ENCODE measurements at places on chromosomes 12 and 14.

DNA sequence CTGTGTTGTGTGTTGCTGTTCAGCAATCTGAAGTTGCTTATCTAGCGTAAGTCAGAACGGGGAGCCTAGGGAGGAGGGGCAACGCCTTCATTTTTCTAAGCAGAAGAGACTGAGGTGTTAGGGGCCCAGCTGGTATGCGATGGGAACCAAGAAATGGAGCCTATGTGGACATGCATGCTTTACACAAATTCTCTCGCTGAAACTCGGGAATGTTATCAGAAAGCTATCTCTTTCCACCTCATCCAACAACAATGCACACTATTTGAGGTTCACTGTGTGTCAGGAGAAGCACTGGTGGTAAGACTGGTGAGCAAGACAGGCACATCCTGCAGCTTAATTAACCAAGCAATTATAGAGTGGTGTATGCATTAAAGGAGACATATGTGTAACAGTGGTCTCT is 89.7 kb downstream of the NRXN3 start:
- no peak overlapping the region for H3K4me3 ChIP-seq
- H3K4me1 ChIP-seq, result no peaks in the 10 kb centered on the region
- no peak for DNase-seq
- no peaks in the 10 kb centered on the region for H3K27me3 ChIP-seq
- no peak overlapping the region for H3K27ac ChIP-seq

- H3K4me1 ChIP-seq, result no peaks in the 10 kb centered on the region
- no peaks in the 10 kb centered on the region for H3K36me3 ChIP-seq
- peaks cover 5% of the 10 kb centered on the region for H3K27me3 ChIP-seq
- no peak overlapping the region for H3K4me3 ChIP-seq
These were observed 154.2 kb upstream of the MYL2 start for GRCh38 chr12:111074559-111074958.

- peaks cover 12% of the 10 kb centered on the region for H3K4me1 ChIP-seq
- no peak for DNase-seq
- peaks cover 43% of the 10 kb centered on the region for H3K36me3 ChIP-seq
- no peak overlapping the region for H3K27ac ChIP-seq
- no peak overlapping the region for H3K4me3 ChIP-seq
These were observed 46.0 kb downstream of the ITPR2 start for GRCh38 chr12:26786865-26787514.

DNA sequence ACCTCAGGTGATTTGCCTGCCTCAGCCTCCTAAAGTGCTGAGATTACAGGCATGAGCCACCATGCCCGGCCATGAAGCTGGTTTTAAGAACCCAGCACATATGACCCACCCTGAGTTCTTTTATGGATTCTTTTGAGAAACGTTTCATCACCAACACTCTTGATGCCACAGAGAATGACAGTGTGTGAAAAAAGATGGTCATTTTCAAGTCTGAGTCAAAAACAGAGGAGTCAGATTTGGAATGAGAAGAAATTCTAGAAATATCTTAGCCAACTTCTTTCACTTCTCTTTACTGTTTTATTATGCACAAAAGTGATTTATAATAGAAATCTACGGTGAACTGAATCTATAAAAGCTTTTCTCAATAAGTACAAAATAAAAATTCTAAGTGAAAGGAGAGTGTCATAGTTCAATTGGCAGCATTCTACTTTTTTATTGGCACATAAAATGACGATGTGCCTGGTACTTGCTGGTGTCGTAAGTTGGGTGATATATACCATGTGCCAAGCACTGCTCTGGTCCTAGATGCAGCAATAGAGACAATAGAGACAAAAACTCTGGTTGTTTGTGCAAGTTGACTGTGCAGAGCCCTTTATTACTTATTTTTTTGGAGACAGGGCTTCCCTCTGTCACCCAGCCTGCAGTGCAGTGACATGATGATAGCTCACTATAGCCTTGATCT is 33.9 kb downstream of the CCDC177 start:
- no peak for DNase-seq
- H3K27ac ChIP-seq, result no peak overlapping the region
- peaks cover 30% of the 10 kb centered on the region for H3K27me3 ChIP-seq
- no peak overlapping the region for H3K4me3 ChIP-seq

DNA sequence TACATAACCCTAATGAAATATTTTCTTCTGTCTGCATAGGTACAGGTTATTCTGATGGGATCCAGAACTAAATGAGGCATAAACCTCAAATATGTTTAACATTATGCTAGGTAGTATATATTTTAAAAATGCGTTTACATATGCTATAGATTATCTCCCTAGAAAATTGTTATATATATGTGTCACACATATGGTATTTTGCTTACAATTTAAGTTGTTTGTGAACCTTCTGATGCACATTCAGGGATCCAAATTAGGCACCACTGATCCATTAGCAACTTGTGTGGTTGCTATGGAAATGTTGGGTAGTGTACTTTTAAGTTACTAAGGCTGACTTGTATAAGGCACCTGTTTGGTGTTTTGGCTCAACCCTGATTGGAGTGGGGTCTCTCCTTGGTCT is 456.7 kb downstream of the AEBP2 start:
- no peak overlapping the region for H3K4me3 ChIP-seq
- H3K4me1 ChIP-seq, result no peaks in the 10 kb centered on the region

GRCh38 chr12:2234091-2234490 is 181.3 kb downstream of the CACNA1C start:
- no peak overlapping the region for H3K27ac ChIP-seq
- DNase-seq, result no peak
- H3K36me3 ChIP-seq, result no peaks in the 10 kb centered on the region
- no peaks in the 10 kb centered on the region for H3K4me1 ChIP-seq
- no peaks in the 10 kb centered on the region for H3K27me3 ChIP-seq

GRCh38 chr12:122730215-122731014 is at the start of gene HCAR1:
TSS of gene HCAR1 (minus strand) at chr12:122730844. CDS start at chr12:122730339, 505 bp downstream.
- no peaks in the 10 kb centered on the region for H3K4me1 ChIP-seq
- peak; percentile 46 for DNase-seq
- H3K36me3 ChIP-seq, result no peaks in the 10 kb centered on the region
- H3K27ac ChIP-seq, result no peak within 1 kb of the TSS
- no peak within 1 kb of the TSS for H3K4me3 ChIP-seq

GRCh38 chr12:67151886-67152285 is 117.3 kb upstream of the CAND1 start:
- no peaks in the 10 kb centered on the region for H3K36me3 ChIP-seq
- H3K4me1 ChIP-seq, result no peaks in the 10 kb centered on the region
- H3K4me3 ChIP-seq, result no peak overlapping the region
- H3K27ac ChIP-seq, result no peak overlapping the region
- H3K27me3 ChIP-seq, result peaks cover 4% of the 10 kb centered on the region

DNA sequence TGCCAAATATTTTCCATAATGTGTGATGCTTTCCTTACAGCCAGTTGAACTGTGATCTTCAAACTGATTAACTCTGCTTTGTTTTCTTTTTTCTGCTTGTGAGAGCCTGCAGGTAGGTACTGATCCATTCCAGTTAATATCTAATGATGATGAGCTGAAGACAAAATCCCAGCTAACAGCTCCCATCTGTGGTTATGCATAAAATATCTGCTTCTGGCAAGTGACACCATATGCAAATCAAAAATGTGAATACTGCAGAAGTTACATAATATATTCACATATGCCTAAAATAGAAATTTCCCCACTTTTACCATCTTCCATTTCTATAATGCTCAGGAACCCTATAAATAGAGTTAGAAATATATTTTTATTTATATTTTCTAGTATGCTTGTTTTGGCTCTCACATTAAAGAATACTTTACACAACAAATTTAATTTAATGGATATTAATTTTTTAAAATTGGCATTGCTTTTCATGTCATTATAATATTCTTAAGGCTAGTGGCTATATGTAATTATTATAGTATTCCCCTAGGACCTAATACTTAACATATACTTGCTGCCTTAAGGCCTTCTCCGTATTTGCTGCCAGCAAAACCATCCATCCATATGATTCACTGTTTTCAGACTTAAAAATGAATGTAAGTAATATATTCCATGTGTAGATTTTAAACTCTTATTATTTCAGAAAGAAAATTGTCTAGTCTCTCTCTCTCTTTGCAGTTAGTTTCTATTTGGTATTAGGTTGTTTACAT is 83.8 kb downstream of the CCER1 start:
- no peak for DNase-seq
- H3K4me3 ChIP-seq, result no peak overlapping the region
- no peaks in the 10 kb centered on the region for H3K36me3 ChIP-seq
- H3K27me3 ChIP-seq, result no peaks in the 10 kb centered on the region
- no peaks in the 10 kb centered on the region for H3K4me1 ChIP-seq
- no peak overlapping the region for H3K27ac ChIP-seq

- no peaks in the 10 kb centered on the region for H3K4me1 ChIP-seq
- no peaks in the 10 kb centered on the region for H3K36me3 ChIP-seq
- H3K27ac ChIP-seq, result no peak overlapping the region
- no peak for DNase-seq
- H3K4me3 ChIP-seq, result no peak overlapping the region
These were observed 342.0 kb downstream of the NPAS3 start for GRCh38 chr14:33280646-33281045.

GRCh38 chr14:103074729-103075367 is 9.2 kb upstream of the LBHD2 start:
- H3K27me3 ChIP-seq, result peaks cover 9% of the 10 kb centered on the region
- H3K4me1 ChIP-seq, result peaks cover 11% of the 10 kb centered on the region
- DNase-seq, result no peak
- no peak overlapping the region for H3K27ac ChIP-seq

- H3K27me3 ChIP-seq, result peaks cover 3% of the 10 kb centered on the region
- H3K4me1 ChIP-seq, result no peaks in the 10 kb centered on the region
- H3K27ac ChIP-seq, result no peak overlapping the region
- DNase-seq, result no peak
- no peak overlapping the region for H3K4me3 ChIP-seq
These were observed 23.1 kb upstream of the C12orf42 start for GRCh38 chr12:103518899-103519298.

GRCh38 chr12:116216022-116216756 is 61.3 kb downstream of the MED13L start:
- H3K27me3 ChIP-seq, result no peaks in the 10 kb centered on the region
- H3K4me1 ChIP-seq, result peaks cover 2% of the 10 kb centered on the region
- no peak for DNase-seq
- no peak overlapping the region for H3K4me3 ChIP-seq
- H3K27ac ChIP-seq, result no peak overlapping the region

DNA sequence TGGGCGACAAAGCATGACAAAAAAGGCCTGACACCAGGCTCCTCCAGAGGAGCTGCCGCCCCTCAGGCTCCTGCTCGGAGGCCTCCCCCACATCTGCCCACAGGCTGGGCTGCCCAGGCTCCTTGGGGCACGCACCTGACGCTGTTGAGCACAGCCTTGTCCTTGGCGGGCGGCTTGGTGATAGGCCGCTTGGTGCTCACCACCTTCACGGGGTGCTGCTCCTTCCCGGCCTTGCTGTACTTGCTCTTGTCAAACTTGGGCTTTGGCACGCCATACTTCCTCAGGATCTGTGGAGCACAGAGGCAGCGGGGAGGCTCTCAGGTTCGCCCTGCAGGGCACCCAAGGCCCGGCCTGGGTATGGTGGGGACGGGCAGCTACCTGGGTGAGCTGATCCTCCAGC is 53.4 kb downstream of the TRAFD1 start:
- no peaks in the 10 kb centered on the region for H3K27me3 ChIP-seq
- DNase-seq, result no peak
- H3K36me3 ChIP-seq, result peaks cover 75% of the 10 kb centered on the region

DNA sequence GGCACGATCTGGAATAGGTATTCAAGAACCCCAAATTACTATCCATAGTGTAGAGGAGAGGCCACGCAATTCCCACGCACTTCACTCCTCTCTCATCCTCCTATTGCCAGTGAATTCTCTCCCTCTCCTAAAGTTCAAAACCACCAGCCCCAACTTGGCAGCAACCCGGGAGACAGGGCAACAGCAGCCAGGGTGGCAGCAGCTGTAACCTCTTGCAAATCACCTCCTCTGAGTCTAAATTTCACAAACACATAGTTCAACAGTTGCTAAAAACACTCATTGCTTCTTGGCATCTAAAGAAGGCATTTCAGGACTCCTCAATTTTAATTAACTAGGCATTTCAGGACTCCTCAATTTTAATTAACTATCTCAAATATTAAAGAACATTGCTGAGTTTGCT is 37.7 kb upstream of the MANSC4 start:
- no peaks in the 10 kb centered on the region for H3K36me3 ChIP-seq
- peaks cover 5% of the 10 kb centered on the region for H3K4me1 ChIP-seq
- H3K27ac ChIP-seq, result no peak overlapping the region
- H3K4me3 ChIP-seq, result no peak overlapping the region
- H3K27me3 ChIP-seq, result no peaks in the 10 kb centered on the region

GRCh38 chr14:89457007-89457406 is 40.0 kb upstream of the FOXN3 start:
- H3K4me3 ChIP-seq, result no peak overlapping the region
- no peaks in the 10 kb centered on the region for H3K36me3 ChIP-seq
- H3K27ac ChIP-seq, result no peak overlapping the region
- H3K4me1 ChIP-seq, result no peaks in the 10 kb centered on the region
- DNase-seq, result no peak
